ENCODE measurements at places on chromosomes 6 and 20.
A peak's percentile ranks its signal among the peaks of the same experiment; 100 is the strongest.

GRCh38 chr20:14234666-14235295, 102.6 kb downstream of the FLRT3 start:
- peak; percentile 41 for DNase-seq

DNA sequence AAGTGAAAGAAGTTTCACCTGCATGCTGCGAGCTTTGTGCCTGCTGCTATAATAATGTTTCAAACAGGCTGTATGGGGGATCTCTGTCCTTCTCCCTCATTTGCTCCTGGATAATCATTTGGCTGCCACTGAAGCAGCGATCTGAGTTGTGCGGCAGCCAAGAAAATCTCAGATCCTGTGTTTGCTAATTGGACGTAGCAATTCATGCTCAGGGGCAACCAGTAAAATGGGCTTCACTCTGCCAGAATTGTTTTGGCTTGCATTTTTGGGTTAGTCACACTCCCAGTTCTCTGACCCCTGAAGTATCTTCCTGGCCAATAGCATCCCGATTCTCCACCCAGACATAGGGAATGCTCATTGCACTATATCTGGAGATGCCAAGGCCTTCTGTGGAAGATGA, 13.7 kb upstream of the STXBP5 start:
- no peak for DNase-seq

DNA sequence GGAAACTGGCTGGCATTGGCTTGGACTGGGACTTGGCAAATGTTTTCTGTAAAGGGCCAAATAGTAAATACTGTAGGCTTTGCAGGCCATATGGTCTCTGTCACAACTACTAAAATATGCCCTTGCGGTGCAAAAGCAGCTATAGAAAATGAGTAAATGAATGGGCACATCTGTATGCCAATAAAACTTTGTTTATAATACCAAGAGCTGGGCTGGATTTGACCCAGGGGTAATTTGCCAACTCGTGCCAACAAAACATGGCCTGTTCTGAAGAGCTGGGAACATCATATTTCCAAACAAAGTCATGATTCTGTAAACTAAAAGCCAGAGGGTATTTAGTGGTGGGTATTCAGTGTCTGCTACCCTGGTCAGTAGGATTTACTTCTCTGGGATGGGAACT, 320.1 kb upstream of the SOX4 start:
- no peak for DNase-seq

DNA sequence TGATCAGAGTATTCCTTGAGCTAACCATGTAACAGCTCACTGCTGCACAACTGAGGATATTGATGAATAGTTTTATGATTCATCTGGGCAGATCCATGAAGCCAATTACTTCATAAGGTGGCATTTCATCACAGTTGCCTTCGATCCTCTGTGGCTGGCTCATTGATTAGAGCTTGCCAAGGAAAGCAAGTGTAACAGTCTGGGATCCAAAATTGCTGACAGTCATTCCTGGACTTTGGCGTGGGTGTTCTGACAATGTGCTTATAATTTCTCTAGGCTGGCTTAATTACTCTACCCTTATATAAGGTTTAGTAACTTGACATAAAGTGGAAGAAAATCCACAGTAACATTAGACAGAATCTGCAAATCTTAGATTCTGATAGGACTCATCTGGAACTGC, 551.3 kb upstream of the CDH4 start:
- no peak for DNase-seq

DNA sequence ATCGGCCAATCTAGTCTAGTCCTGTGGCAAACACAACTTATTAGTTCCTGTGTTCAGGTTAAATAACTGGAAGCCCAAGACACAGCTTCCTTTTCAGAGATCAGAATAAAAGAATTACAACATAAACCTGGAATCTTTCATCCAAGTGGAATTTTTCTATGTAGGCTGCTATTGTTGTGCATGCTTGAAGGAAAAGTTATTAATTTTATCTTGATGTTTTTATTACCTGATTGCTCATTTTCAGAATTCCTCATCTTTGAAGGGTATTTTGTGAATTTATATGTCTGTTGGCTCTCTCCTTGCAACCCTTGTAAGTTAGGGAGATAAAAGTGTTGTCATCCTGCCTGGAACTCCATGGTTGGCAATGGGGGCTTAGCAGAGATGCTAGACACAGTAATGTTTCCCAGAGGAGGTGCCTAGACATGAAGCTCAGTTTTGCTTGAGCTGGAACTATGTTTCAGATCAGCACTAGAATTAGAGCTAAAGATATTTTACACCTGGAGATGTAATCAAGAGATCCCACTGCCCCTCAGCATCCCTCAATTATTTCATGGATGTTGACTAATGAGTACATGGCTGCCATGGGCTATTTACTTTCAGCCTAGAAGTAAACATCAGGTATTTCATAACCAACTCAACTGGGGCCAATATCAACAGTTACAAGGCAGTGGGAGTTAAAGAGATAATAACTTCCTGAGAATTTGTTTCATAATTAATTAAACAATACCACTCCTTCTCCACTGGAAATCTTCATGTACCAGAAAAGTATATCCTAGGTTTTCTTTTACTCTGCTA, 367.0 kb upstream of the MARCKS start:
- no peak for DNase-seq
